ENCODE measurements at places on chromosomes 12 and 14.

DNA sequence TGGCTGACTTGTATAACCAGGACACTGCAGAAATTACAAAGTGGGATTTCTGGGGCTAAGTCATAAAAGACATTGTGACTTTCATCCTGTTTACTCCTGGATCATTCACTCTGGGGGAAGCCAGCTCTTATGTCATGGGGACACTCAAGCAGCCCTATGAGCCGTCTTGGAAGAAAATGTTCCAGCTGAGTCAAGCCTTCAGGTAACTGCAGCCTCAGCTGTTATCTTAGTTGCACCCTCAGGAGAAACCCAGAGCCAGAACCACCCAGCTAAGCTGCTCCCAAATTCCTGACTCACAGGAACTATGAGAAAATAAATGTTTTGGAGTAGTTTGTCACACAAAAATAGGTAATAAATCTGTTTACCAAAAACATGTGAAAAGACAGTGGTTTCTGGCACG lies 43.1 kb upstream of the GXYLT1 start:
- no peak for DNase-seq

DNA sequence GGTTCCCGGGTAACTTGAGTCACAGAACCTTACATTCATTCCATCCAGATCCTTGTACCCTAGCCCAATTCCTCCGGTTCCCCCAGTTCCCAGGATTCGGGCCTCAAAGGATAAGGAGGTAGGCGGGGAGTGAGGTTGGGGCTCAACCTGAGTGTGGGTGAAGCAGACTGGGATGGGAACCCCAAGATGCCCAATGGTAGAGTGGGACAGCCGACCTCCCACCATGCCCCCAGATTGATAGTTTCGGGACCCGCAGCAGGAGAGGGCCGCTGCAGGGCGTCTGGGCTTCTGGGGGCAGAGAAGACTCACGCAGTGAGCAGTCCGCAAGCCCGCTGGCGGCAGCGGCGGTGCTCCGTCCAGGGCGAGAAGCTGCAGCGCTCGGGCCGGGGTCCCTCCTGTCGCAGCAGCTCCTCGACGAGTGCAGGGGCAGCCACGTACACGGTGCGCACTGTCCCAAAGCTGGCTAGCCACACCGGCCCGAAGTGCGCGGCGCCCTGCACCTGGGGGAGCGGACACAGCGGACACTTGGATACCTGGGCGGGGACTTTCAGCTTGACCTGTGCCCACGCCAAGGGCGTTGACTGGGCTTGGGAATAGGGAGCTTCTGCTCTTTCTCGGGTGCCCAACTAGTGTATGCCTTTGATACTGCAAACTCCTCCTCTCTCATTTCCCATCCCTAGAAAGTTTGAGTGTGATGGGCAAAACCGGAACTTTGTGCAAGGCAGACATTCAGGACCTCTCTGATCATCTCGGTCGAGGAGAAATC lies 997 bp downstream of the CYP27B1 start:
- DNase-seq: no peak

DNA sequence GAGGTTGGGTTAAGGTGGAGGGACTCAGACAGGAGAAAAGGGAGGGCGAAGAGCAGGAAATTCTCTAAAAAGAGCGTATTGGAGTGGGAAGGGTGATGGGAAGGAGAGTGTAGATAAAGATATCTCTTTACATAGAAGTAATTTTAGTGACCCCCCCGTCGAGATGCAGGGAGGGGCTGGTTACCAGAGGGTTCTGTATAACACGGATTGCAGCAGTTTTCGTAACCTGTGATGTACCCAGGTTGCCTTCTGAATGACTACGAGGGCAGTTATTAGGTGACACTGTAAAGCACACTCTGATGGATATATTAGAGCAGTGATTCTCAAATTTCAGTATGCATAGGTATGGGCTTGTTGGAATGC lies 443 bp downstream of the DNAL1 start:
- no peak for DNase-seq

- no peak for DNase-seq
Observed at GRCh38 chr12:93029091-93029490, 100.0 kb upstream of the EEA1 start.

DNA sequence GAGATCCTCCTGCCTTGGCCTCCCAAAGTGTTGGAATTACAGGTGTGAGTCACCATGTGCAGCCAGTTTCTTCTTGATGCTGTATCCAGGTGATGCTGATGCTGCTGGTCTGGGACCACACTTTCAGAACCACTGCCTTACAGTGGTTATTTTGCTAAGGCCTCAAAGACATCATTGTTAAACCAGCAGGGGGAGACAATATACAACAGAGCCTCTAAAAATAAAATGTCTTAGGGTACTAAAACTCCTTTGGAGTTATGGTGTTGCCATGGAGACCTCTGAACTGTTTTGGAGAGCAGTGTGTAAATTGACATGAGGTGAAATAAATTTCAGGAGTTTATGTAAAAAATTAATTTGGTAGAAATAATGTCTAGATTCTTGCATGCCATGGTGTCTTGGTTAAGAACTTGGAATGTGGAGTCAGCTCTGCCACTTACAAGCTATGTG lies 1.1 kb upstream of the ARG2 start:
- DNase-seq: no peak

DNA sequence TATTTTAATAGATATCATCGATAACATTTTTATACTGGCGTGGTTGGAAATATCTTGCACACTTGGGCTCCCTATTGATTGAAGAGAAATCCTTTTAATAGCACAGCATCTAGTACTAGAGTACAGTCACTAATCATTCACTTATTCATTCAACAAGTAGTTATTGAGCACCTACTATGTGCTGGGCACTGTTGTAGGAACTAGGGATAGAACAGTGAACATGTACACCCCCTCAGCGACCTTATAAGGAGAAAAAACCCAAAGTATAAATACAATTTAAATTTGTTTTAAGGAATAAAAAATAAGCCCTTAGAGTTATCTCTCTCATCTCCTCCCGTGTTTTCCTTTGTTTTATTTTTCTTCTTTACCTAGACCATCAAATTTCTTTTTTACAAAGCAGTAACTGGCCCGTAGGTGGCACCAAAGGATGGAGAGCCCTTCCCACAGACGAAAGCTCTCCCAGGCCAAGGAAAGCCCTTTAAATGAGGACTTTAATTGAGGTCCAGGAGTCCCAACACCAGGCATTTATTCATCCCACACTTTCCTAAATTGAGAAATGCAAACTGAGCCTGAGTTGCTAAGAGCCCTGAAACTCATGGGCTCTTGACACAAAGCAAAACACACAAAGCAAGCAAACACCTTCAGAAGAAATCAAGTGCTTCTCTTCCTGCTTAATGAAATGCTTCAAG lies 29.0 kb downstream of the PEBP1 start:
- no peak for DNase-seq

GRCh38 chr12:124543052-124543589 lies 24.3 kb downstream of the NCOR2 start:
- no peak for DNase-seq

DNA sequence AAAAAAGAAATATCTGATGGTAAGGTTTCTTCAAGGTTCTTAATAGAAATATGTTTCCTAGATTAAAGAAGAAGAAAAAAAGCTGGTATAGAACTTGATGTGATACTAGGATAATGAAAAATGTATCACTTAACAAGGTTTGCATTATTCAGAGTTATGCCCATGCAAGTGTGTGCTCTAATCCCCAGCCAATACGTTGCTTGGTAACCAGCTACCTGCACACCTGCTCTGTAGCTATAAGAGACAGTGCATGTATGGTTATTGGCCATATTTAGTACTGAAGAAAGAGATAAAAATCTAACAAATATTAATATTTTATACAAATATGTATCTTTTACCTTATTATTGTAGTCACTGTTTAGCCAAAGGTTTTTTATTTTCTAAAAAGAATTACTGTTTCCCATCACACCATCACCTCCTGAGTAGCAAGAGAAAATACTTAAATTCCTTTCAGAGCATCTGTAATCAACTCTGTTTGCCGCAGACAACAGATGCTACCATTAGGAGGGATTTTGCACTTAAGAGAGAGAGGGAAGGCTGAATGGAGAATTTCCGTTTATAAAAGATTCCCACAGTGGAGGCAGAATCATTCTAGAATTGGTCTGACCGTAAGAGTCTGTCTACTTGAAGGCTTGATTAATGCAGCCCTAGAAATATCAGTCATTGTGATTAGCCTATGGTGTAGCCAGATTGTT lies 115.6 kb downstream of the NEDD1 start:
- DNase-seq: no peak

DNA sequence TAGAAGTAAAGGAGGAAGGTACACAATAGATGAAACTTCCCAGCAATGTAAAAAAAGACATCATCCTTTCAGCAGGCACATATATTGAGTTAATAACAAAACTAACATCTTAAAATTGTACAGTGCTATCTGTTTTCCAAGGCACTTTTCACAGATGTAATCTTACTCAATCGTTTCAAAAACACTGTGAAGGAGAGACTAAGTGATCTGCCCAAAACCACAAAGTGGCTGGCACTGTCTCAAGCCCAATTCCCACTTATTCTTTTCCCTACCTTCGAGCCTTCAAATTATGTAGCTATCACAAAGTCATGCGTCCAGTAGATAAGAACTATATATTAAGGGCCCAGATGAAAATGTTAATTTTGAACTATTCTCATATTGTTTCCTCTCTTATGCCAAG lies 193.6 kb upstream of the RASSF8 start:
- no peak for DNase-seq

- no peak for DNase-seq
Observed at GRCh38 chr12:117580015-117580717, 218.7 kb upstream of the NOS1 start.

- DNase-seq: no peak
Observed at GRCh38 chr12:67772267-67773169, 124.0 kb downstream of the DYRK2 start.

DNA sequence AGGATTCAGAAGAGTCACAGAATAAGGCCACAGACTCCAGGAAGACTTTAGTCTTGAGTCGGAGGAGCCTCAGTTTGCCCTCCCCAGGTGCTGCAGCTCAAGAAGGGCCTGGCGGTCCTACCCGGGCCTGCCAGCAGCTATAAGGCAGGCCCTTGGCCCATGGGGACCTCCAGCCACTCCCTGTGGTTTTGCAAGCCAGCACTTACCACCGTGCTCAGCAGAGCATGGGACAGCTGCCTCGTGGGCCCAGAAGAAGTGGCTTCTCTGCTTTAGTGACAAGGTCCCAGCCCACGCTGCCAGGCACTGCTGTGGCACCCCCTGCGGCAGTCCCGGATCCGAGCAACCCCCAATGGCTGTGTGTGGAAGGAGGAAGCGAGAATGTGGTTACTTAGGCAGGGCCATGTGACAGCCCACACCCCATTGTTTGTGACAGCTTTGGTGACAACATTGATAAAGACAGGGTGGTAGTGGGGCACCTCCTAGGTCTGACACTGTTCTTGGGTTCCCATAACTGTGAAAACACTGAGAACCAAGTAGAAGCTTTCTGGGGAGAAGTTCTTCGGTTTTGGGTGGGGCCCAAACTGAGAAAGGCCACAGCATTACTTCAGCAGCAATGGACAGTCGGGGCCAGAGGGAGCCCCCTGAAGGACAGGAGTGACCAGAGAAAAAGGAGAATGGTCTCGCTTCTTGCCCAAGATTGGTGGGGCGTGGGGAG lies at the start of gene SELPLG:
Gene SELPLG, minus strand, starts transcription at position 361 of the 715 bp plus-strand sequence. CDS start 9,587 bp downstream, outside the sequence.
- DNase-seq: peak; percentile 56

DNA sequence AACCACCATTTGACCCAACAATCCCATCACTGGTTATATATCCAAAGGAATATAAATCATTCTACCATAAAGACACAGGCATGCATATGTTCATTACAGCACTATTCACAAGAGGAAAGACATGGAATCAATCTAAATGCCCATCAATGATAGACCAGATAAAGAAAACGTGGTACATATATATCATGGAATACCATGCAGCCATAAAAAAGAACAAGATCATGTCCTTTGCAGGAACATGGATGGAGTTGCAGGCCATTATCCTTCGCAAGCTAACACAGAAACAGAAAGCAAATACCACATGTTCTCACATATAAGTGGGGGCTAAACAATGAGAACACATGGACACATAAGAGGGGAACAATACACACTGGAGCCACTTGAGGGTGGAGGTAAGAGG lies 15.7 kb downstream of the CAPRIN2 start:
- no peak for DNase-seq

DNA sequence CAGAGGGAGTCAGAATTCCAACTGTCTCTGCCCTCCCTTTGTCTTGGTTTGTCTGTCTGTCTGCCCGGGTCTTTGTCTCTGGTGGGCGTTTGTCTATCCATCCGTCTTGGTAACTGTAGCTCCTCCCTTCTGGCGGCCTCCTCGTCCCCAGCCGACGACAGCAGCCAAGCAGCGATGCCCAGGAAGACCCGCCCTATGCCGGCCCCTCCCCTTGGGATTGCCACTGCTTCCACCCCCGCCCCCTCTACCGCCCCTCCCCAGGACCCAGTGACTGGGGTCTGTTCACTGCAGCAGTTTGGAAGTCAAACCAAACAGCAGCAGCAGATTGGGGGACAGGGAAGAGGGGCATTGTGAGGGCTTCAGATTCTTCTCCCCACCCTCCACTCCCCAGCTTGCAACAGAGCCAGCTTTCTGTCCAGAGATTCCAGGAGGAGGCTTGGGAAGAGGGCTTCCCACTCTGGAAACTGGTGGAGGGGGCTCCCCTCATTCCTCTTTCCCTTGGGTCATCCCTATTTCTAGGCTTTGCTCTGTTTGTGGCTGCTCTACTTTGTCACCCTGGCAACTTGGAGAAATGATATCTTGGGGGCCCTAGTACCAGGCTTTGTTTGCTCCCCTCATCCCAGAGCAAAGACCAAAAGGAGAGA lies 2.4 kb upstream of the RARG start:
- no peak for DNase-seq

GRCh38 chr12:121903202-121903601 lies 14.6 kb downstream of the PSMD9 start:
- DNase-seq: no peak

DNA sequence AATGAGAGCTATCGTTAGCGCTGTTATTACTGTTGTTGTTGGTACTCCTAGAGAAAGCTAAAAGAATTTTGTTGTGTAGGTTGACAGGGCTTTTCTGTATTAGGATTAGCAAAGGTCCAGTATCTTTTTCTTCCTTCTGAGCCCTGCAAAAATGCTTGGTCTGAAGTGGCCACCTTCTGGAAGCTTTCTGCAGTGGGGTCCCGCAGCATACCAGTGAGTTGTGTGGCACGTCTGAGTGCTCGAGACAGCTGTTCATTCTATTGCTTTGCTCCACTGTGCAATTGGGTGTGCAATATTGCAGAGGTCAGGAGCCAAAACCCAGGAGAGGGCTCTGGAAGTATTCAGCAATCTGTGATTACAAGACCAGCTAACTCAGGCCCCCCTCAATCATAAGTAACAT lies 57.1 kb downstream of the CCDC60 start:
- DNase-seq: no peak

DNA sequence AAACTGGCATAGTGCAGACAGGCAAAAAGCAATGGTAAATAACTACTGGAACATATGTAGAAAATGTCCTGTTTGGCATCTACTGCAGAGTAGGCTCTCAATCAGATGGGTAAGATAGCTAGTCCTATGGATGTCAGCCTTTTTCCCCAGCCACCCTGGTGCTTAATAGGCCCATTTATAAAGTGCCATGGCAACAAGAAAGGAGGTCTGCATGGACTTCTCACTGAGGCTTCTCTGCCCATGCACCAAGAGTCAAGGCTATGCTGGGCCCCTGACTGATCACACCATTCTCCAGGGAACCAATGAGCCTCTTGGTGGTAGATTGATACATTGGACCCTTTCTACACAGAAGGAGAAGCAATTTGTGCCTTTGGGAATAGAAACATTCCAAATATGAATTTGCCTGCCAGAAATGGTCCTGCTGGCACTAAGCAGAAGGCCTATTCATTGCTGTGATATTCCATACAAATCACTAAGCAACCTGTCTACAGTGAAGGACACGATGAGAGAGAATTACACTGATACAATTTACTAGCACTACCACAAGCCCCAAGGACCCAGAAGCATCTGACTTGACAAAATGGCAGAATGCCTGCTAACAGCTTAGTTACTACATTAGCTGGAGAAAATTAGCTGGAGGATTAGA lies 43.8 kb downstream of the RESF1 start:
- DNase-seq: no peak

- no peak for DNase-seq
Observed at GRCh38 chr12:96190413-96191108, 3.6 kb upstream of the ELK3 start.

Measured in stimulated activated CD8-positive, alpha-beta memory T cell treated with anti-CD3 and anti-CD28 coated beads, Interleukin-7, amount 100 ng/mL, for 1 hour (primary cell).